ENCODE measurements at places on chromosomes 2 and 18.
A peak's percentile ranks its signal among the peaks of the same experiment; 100 is the strongest.

GRCh38 chr2:14543284-14543683, 89.2 kb upstream of the LRATD1 start:
- DNase-seq: no peak

DNA sequence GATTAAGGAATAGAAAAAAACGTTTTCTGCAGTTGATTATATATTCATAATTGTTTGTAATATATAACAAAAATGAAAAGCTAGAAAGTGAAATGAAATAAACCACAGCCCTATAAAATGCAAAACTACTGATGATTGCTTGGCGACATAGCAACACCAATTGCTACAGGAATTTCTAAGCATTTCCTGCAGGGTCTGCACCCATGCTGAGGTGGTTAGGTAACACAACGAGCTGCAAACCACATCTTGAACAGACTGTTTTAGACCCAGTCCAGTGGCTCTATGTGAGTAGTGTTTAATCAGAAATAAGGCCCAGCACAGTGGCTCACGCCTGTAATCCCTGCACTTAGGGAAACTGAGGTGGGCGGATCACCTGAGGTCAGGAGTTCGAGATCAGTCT, 17.2 kb upstream of the UGT1A9 start:
- DNase-seq: no peak

- no peak for DNase-seq
These were observed 9.5 kb downstream of the KCNG2 start for GRCh38 chr18:79806976-79807841.

DNA sequence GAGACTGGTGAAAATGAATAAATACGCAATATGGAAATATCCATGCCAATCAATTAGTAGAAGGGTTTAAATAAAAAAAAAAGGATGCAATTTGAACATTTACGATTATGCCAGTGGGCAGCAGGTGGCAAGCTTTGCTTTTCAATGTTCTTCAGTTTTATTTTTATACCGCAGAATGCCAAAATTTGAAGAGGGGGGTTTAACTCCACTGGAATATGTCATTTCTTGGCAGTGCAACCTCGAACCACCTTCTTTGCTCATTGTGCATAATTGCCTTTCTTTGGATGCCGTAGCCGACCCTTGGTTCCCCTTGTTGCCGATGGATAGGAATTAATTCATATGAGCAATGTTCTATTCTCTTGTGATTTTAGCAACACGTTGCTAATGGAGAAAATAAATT, 88.0 kb downstream of the LTBP1 start:
- DNase-seq: no peak

- no peak for DNase-seq
These were observed 354.2 kb downstream of the FBXO15 start for GRCh38 chr18:73793386-73793785.

GRCh38 chr2:83650161-83650560, 808.9 kb downstream of the SUCLG1 start:
- no peak for DNase-seq

DNA sequence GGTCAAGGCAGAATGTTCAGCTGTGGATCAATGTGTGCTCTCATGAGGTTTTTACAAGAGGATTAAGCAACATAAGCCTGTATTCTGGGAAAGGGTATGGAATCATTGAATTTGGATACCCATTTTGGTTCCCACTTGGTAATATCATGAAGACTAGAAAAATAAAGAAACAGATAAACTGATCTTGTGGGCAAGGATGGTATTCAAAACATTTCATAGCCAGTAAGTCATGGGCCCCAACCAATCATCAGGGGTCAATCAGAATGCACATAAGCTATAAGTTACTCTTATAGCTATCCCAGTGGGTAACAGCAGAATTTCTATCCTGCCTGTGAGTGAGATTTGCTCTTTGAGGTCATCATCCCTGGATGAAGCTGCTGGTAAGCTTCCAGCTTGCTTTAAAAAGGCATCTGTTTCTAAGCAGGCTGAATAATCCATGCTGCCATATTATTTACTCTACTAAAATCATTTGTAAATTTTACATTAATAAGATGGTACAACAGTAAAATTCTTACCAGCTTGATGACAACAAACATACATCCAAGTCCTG, 291.2 kb downstream of the RAD51AP2 start:
- no peak for DNase-seq

GRCh38 chr2:229511524-229511923, 202.8 kb downstream of the DNER start:
- no peak for DNase-seq

DNA sequence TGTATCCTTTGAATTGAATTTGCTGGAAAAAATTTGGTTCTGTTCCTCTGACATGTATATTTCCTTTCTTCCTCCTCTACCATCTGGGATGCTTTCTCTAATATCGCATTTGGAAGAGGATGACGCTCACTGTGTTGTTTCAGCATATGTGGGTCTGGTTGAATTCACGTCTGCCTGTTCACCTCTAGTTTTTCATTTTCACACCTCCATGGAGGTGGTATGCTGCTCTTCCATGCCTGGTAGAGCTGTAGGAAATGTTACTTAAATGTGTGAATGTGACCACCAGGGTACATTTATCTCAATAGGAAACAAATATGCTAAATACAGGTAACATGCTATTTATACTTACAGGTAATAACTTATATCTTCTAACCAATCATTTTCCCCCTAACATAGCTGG, 44.5 kb downstream of the TSHZ1 start:
- no peak for DNase-seq

DNA sequence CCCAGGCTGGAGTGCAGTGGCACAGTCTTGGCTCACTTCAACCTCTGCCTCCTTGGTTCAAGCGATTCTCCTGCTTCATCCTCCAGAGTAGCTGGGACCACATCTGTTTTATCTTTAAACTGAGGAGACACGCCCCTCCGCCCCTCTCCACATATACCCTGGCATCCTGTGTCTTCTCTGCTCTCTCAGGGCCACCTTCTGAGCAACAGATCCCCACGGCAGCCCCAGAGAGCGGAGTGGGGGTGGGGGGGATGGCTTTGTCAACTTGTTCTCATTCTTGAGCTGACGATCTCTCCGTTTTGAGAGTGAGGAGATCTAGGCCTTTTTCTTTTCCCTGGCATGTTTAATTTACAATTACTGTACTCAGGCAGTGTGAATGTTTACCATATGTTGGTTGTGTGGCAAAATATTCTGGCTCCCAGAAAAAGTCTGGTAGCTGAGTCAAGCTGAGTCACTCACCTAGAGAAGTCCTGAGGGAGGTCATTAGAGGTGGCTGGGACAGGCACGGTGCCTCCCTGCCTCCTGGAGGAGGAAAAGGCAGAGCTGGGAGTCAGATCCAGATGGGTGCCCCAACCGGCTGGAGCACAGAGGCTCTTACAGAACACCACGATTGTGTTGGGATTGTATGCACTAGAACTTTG, 19.5 kb upstream of the ID2 start:
- DNase-seq: no peak

DNA sequence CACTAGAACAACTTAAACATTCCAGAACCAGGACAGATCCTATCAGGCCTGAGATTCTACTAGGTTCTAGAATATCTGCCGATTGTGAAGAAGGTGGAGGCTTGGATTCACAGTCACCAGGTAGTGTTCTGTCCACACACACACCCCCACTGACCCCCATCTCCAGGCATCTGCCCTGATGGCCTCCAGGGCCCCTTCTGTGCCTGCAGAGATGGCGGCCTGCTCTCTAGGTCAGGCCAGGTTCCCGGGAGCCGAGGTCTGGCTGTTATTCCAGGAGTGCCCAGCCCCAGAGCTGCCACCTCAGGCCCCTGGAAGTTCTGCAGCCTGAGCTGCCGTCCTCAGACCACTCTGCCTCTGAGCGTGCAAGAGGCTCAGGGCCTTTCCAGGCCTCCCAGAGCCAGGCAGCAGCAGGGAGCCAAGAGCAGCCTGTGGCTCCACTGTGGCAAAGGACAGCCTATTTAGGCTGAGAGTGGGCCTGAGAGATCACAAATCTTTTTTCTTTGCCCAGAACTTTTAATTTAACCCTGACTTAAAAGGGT, 96.2 kb upstream of the ASAP2 start:
- no peak for DNase-seq

DNA sequence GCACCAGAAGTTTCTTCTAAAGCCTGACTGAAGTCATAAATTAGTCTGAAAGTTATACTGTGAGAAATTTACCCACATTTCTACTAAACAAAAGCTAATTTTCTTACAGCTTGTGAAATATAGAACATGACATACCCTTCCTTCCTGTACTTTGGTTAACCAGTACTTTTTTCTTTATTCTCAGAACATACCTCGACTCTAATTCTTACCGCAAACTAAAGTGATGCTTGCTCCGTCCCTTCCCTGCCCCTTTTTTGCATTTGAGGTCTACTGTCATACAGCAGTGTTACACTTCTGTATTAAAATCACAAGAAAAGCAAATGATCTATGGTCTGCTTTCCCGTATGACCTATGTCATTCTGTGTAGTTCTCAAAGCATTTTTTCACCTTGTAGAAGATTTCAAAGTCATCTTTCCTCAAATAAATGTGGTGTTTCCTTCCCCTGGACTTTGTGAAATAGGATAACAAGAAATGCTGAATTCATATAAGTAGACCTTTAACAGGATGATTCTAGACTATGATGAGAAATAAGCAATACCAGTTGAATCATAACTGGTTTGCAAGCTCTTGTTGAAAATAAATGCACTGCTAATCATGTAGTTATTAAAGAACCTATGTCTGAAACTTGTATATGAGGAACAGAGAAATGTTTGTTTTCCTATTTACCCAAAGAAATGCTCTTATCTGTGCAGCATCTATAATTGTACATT, 30.4 kb downstream of the CYTIP start:
- DNase-seq: no peak

DNA sequence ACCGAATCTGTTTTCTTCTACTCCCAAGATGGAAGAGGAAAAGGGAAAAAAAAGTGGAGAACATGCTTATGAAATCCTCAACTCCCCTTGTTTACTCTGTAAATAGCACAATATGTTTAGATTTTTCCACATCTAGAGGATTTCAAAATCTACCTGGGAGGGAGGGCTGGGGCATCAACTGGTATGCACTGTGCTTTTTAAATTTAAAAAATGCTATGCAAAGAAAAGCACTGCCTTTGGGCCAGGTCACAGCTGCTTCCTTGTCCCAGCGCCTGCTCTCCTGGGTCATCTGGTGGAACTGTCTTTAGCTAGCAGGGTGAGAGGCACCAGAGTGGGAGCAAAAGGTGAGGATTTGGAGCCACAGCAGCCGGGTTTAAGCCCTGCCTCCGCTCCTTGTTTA, 88.2 kb upstream of the BOD1L2 start:
- no peak for DNase-seq

DNA sequence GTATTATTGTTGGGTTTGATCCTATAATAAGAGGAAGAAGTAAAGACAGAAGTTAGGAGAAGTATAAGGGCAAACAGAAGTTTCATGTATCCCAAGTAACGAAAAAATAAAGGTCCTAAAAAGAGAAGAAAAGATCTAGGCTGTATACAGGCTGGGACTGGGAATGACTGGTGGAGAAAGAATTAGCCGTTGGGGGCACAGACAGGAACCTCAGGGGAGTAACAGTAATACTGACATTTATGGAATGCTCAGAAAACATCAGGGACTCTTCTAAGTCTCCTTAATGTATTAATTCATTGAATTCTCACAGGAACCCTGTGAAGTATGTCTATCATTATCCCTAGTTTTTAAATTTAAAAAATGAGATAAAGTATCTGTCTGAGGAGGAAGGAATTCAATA, 67.6 kb downstream of the PTPN2 start:
- DNase-seq: no peak

GRCh38 chr18:31255953-31256352, 62.0 kb upstream of the DSG1 start:
- no peak for DNase-seq

GRCh38 chr2:160224060-160224459, 24.0 kb upstream of the ITGB6 start:
- no peak for DNase-seq

GRCh38 chr2:239856620-239857285, 168.4 kb downstream of the NDUFA10 start:
- DNase-seq: no peak

- no peak for DNase-seq
These were observed 9.8 kb downstream of the FBXO11 start for GRCh38 chr2:47896450-47896968.

DNA sequence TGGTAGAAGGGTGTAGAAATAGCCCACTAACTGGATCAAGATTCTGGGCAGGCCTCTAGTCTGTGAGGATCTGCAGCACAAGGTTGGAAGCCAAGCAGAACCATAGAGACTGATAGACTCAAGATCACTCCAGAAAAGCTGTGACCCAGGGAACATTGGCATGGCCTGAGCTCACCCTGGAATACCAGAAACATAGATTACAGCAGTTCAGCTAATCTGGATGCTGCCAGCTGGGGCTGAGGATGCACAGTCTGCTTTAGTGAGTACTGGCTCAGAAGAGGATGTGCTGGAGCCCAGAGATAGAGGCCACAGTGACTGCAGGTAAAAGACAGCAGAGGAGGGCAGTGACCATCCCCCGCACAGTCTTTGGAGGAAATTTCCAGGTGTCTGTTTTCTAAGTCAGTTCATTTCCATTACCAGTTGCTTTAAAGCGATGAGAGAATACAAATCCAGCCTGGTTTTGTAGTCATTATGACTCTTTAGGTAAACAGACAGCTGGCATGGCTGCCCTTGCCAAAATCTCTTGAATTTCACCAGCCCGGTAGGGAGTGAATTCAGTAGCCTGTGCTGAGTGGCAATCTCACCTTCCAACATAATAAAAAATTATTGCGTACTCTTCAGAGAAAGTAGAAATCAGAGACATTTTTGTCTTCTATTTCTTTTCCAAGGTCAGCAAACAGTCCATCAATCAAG, 119.2 kb downstream of the ANTXR1 start:
- no peak for DNase-seq

- no peak for DNase-seq
These were observed 62.6 kb downstream of the EMX1 start for GRCh38 chr2:72979896-72980295.

GRCh38 chr2:138708682-138709241, 71.4 kb downstream of the NXPH2 start:
- DNase-seq: no peak

DNA sequence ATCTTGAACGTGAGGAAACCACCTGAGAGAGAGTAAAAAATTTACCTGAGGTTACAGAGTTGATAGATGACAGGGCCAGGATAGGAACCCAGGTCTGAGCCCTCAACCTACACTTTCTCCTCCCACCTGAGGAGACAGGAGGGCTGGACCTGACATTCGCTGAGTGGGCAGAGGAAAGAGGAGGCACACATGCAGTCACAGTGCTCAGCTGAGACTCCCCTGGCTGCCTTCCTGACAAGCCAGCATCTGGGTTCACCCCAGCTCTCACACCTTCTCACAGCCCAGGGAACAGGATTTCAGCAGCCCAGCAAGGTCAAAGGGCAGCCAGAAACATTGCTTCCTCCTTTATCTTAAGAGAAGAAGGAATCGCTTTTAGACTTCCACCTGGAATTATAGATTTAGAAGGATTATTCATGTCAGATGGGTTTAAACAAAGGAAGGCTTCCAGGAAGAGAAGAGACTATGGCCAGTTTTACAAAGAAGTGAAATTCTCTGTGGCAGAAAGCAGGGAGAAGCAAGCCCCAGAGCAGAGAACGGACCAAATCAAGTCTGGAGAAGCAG, 18.1 kb upstream of the PKDCC start:
- DNase-seq: no peak

GRCh38 chr18:11517704-11518103, 91.7 kb upstream of the SLC35G4 start:
- no peak for DNase-seq

- DNase-seq: peak; percentile 53
These were observed 46.8 kb downstream of the MRPS5 start for GRCh38 chr2:95074663-95075439.
